ENCODE measurements at places on chromosomes 7 and 10.

DNA sequence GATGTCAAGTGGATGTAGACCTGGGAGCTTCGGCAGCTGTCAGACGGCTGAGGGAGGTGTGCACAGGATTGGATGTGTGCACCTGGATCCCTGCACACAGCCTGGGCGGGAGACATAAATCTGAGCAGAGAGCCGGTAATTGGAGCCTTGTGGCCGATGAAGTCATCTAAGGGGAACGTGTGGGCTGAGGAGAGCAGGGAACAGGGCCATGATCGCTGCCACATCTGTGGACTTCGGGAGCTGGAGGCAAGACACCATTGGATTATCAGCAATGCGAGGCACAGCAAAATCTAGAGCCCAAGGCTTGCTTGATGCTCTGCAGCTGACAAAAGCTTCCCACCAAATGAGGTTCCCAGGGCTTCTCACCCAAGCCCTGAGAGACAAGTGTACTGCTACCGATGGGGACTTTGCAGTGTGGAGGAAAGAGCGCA is 147.7 kb downstream of the PTPN20 start:
- no peak for DNase-seq

GRCh38 chr7:143886826-143887477 is 15.0 kb downstream of the TCAF1 start:
- DNase-seq, result no peak

- DNase-seq, result no peak
Measured at GRCh38 chr7:151657173-151657572, 137.5 kb upstream of the RHEB start.

- no peak for DNase-seq
Measured at GRCh38 chr10:132423966-132424861, 27.2 kb downstream of the PWWP2B start.

DNA sequence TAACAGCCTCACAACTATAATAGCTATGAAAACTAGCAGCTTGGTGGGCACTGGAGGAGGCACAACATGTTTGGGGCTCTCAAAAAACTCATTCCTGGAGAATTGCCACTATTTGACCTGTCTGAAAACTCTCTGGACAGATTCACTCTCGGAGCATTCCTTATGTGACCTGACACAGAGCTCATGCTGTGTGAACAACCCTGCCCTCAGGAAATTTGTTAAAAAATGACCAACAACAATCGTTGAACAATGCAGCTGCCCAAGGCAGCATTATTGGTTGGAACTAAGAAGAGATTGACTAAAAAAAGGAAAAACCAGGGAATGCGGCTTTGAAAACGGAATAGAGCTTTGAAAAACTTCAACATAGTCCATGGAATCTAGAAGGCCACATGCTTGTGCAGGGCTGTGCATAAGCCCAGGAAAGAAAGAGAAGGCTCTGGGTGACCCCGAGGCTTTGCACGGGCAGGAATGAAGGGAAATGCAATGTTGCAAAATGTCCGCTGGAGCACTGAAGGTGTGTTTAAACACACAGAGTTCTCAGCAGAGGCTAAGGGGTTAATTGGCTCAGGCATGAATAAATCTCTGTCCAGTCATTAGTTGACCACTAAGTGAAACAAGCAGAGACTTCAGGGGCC is 52.8 kb downstream of the NAMPT start:
- no peak for DNase-seq

DNA sequence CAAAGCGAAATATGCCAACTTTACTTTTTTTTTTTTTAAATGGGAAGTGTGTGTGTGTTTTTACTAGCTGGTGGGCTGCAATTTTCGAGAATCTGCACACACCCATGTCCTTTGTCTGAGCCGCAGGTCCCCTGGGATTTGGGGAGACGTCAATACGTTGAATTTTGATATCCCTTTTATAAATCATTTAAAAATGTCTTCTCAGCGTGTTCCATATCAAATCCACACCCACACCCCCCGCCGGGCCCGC is 404 bp upstream of the FMC1 start:
- no peak for DNase-seq

GRCh38 chr10:17021656-17022465 is 107.8 kb downstream of the CUBN start:
- DNase-seq, result no peak

DNA sequence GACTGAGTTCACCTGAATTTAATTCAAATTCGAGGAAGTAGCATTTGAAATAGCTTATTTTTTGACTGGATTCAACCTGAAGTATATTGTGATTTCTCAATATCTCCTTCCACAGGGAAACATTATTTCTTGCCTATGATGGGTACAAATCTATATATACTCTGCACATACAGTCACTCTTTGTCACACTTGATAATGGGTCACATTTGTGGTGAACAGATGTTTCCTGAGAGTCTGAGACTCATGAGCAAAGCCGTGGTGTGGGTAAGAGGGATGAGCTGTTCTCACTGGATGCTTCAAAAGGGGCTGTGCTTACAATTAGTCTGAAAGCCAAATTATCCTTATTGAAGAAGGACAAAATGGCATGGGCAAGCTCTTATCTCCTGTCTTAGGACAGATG is 18.0 kb upstream of the TBXAS1 start:
- peak; percentile 49 for DNase-seq

- DNase-seq, result no peak
Measured at GRCh38 chr7:128299109-128299607, 44.5 kb downstream of the RBM28 start.

GRCh38 chr10:6133331-6134098 is 44.7 kb downstream of the RBM17 start:
- no peak for DNase-seq

DNA sequence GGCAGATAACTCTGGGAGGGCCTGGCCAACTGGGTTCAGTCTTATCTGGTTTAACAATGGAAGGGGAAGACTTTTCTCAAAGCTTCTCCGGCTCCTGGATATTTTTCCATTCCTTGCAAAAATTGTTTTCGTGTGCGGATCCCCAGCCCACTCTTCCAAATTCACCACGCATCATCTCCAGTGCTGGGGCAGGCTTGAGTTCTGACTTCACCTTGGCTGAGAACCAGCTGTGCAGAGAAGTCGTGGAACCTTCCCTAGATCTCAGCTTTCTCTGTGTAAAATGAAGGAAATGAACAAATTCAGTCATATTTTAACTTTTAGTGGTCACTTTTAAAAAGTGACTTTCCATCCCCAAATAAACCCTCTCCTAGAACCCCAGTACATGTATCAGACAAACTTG is 297.0 kb downstream of the TCF7L2 start:
- no peak for DNase-seq

DNA sequence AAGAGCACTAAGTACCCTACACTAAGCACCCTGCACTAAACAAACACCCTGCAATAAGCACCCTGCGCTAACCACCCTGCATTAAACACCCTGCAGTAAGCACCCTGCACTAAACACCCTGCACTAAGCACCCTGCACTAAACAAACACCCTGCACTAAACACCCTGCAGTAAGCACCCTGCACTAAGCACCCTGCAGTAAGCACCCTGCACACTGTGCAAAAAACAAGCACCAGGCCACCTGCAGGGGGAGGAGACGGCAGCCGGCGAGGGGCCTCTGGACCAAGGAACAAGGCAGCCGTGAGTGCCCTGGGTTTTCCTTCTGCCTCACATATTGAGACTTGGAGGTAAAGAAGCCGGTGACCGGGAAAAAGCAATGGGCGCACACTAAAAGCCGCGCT is 30.2 kb downstream of the KNDC1 start:
- DNase-seq, result no peak

DNA sequence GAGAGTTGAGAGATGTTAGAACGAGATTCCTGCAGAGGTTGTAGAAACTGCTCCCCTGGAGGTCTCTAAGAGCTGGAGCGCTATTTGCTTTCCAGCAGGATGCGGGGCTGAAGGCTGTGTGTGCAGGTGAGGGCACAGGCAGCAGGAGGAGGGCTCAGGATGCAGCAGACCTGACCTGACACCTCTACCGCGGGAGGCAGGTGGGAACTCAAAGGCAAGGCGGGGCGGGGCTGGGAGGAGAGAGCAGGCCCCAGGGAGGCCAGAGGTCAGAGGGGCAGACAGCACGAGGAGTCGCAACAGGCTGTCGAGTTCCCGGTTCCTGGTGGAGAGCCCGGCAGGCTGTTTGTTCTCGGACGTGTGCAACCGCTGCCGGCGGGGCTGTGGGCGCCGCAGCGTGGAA is 7.9 kb upstream of the CRTAC1 start:
- no peak for DNase-seq

DNA sequence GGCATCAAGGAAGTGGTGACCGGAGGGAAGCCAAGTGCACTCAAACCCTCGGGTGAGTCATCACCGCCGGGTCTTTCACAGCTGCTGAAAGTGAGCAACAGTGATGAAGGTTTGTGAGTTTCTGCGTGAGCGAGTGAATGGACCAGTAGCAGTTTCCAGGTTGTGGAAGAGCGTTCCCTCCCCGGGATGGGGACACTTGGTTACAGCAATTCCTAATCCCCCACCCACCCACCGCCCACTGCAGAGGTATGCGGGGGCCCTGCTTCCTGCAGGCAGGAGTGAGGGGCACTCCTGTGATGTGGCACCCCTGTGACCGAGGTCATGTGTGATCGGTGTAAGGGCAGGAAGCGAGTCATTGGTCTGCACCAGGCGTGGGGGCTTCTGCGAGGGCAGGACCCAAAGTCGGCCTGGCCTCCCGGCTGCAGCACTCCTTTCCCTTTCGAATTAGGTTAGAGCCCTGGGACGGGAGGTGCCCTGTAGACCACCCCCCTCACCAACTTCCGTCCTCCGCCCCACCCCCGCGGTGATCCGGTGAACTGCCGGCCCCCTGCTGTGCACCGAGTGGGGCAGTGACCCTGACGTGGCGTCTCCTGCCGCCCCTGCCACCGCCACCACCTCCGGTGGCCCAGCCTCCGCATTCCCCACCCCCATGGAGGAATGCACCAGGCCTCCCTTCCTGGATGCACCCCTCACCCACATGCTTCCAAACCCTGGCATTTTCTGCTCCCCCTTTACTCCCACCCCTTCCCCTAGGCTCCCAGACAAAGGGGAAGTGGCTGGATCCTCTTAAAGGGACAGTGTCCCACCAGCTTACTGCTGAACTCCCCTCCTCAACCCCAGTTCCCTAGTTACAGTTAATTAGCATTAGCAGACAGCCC is 10.9 kb downstream of the LIMK1 start:
- DNase-seq, result peak; percentile 97

- DNase-seq, result no peak
Measured at GRCh38 chr7:29917641-29918040, 72.0 kb downstream of the SCRN1 start.

Measured in mesenchymal stem cell (in vitro differentiated cells and primary cell).